ENCODE measurements at places on chromosomes 16 and 17.

DNA sequence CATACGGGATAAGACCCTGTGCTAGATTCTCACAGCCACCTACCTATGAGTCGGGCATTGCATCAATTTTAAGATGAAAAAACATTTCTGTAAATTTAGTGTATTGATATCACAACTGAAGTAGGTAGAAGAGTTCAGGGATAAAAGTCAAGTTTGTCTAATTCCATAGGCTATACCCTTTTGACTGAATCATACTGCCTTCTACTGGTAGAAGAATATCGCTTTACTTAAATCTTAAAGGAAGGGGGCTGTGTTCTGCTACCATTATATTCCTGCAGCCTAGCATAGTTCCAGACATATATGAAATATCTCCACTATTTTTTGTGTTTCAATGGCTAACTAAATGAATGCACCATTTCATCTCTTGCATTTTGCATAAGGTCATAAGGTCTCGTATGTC is 1128.6 kb downstream of the CDH8 start:
- DNase-seq = no peak

DNA sequence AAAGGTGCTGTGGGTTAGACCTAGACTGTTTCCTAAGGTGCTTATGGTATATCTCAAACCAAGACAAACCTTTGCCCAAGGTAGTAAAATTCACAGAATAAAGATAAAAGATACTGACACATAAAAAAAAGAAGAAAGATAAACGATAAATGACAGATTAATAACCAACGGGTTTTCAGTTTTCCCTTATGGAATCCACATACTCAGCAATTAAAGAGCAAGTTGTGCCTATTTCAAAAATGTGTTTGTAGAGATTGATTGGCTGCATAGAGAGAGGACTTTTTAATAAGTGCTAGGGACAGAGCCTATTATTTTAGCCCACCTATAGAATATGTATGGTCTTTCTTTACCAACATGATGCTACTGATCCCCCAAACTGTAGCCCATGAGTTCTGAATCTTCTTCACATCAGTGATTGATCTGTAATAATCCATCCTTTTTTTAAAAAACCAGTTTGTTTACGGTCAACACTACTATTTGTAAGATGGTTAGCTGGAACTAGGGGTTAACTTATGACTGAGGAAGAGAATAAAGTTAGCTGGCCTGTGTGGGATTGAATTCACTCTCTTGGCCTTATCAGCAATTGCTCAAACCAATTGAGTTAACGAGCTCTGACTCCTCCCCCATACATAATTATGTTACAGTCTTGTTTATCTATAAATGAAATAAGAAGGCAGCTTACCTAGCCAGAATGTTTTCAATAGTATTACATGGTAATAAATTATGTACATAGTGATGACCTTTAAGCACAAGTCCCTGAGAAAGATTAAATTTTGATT is 53.8 kb downstream of the SNX11 start:
- no peak for DNase-seq

DNA sequence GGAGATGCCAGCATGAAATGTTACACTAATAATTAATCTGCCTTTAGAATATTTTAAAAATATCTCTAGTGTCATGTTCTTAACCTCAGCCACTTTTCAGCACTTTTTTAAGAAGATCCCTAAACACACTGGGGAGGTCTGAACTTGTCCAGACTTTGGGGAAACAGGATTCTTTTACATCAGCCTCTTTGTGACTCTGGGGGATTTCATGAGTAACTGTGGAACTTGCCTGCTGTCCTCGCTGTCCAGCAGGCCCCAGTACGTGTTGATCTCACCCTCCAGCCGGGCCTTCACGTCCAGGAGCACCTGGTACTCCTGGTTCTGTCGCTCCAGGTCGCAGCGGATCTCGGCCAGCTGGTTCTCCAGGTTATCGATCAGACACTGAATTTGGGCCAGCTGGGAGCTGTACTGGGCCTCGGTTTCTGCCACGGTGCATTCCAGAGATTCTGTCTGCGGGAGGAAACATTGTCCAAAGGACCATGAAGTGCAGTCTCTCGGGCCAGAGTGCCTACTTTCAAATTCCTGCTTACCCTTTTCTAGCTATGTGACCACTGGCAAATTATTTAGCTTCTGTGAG is 5.5 kb downstream of the KRT40 start:
- no peak for DNase-seq

DNA sequence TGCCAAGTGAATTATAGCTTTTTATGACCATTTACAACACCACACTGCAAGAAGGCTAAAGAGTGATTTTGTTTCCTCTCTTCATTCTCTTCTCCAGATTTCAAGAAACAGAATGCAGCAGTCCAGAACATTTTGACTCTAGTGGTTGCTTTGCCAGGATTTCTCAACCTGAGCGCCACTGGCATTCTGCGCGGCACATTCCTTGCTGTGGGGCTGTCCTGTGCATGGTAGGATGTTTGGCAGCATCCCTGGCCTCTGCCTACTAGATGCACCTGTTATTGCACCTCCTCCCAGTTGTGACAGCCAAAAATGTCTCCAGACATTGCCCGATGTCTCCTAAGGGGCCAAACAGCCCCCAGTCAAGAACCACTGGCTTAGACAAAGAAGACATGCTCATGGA is 25.7 kb upstream of the SLC39A11 start:
- no peak for DNase-seq

- no peak for DNase-seq
These were observed 108.9 kb downstream of the ENGASE start for GRCh38 chr17:79183293-79184158.

DNA sequence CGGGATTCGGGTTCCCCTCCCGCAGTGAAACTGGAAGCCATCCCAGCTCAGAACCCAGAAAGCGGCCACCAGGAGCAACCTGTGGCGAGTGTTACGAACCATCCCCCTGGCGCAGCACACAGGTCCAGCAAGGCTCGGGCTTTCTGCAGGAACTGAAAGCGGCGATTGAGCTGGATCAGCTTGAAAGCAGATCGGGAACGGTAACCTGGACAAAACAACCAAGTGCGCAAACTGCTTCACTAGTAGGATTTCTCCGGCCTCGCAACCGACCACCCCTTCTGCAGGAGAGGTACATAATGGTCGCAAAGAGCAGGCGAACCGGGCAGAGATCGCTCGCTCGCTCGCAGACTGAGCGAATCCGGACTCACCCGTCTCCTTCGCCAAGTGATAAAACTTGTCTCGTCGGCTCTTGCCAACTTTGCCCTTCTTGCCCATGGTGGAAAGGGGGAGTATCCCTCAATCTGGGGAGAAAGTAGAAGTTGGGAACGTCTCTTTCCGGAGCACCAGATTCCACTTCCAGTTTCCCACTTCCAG is 696 bp upstream of the PSMC5 start:
- DNase-seq = no peak

GRCh38 chr17:81200695-81201580 is 21.8 kb downstream of the CEP131 start:
- peak; percentile 23 for DNase-seq

GRCh38 chr16:72786606-72787005 is 261.3 kb downstream of the ZFHX3 start:
- DNase-seq = no peak

DNA sequence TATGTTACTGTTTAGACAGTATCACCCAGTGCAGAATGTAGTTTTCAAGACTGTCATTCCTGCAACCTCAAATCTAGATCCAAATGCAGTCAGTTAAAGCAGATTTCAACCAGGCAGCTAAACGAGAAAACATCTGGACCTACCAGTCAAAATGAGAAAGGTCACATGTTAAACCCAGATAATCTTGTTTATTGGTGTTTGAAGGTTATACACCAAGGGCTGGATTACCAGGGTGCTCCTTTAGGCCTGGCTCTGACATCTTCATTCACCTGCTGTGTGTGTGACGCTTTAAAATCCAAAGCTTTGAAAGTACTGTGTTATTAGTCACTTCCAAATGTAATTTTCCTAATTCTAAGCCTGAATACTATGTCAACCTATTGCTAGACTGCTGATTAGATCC is 54.9 kb downstream of the IKZF3 start:
- DNase-seq = no peak

- DNase-seq = no peak
These were observed 17.7 kb downstream of the PRAC1 start for GRCh38 chr17:48704361-48705248.

GRCh38 chr17:15448580-15448956 is 18.9 kb downstream of the CDRT4 start:
- no peak for DNase-seq

DNA sequence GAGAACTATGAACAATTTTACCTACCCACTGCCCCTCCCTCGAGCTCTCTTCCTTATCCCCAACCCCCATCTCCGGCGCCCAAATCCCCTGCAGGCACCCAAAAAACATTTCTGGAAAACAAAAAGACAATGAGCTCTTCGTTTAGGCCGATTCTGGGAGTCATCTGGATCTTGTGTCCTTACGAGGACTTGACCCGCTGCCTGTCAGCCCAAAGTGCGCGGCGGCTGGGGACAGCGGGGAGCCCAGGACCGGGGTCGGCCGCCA is 524 bp downstream of the STRADA start:
- DNase-seq = no peak

DNA sequence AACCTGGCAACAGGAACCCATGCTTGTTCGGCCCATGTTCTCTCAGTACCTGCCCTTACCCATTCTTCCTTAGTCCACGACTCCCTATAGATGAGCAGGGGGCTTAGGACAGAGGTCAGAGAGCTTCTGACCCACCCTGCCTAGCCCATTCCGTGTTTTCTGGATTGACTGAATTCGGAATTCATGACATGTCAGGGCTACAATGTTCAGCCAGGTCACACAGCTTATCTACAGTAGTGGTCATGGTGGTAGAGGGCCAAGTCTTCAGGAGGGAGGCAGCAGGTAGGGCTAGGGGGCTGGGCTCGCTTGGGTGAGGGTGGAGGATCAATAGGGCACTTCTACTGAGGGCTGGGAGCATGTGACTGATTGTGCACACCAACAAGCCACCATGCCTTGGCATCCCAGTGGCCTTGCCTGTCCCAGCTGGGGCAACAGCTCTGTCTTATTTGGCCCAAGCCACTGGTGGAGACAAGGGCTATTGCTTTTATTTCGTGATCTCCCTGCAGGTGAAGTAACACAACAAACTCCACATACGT is 3.1 kb downstream of the HEXIM2 start:
- no peak for DNase-seq

DNA sequence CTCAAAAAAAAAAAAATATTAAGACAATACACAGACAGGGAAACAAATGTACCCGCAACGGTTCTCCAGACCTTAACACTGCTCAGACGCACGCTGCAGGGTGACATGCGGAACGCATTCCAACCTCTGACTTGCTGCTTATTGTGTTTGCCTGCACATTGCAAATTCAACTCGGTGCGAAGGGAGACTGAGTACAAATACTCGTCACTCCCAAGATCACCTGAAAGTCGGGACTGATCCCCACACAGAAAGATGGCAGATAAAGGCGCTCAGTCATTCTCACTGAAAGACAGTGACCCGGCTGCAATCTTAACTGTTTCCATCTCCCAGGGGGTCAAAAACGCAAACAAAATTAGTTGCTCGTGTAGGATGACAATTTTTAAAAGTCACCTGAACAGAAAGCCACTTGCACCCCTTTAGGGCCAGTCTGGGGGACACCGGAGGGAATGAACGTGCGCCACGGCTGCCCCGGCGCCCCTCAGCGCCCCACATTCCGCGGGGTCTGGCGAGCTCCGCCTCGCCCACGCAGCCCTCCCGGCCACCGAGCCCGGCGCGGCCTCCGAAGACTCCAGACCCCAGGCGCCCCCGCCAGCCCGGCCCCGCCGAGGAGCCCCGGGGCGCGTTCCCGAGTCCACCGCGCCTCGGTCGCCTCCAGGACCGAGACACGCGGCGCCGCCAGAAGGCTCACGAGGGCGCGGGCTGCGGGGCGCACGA is 589 bp downstream of the CLCN7 start:
- no peak for DNase-seq

DNA sequence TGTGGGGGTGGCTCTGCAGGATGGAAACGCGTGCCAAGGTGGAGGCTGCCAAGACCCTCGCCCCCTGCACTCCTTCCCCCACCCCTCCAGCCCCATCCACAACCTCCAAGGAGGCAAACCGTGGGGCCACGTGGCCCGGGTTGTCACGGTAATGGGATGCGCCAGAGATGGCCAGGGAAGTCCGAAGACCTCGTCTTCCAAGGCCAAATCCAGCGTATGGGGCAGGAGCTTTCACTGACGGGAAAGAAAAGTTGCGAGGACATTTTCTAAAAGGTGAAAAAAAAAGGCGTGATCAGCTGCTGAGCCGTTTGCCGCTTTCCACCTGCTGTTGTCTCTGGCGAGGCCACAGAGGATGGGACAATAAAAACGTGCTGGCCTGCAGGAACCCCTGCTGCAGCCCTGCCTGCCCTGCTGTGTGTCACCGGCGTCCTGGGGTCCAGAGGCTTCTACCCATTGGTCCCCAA is 28.3 kb upstream of the GSE1 start:
- no peak for DNase-seq

- no peak for DNase-seq
These were observed 70.2 kb downstream of the SPAG9 start for GRCh38 chr17:51050291-51051033.

GRCh38 chr17:36994438-36994837 is 45.7 kb downstream of the AATF start:
- peak; percentile 54 for DNase-seq

DNA sequence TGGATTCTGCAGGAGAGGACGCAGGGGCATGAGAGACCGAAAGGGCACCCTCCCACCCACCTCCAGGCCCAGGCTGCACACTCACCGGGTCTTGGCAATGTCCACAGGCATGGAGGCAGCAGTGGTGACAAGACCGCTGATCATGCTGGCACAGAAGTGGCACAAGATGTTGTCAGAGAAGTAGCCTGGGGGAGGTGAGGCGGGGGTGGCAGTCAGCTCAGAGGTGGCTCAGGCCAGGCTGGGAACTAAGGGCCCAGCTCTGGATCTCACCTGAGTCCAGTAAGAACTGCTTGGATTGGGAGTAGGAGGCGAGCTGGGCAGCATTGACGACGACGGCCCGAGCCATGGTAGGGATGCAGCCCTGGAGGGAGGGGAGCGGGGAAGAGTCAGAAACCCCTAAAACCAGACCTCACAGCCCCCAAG is 1.8 kb downstream of the SLC25A11 start:
- no peak for DNase-seq

DNA sequence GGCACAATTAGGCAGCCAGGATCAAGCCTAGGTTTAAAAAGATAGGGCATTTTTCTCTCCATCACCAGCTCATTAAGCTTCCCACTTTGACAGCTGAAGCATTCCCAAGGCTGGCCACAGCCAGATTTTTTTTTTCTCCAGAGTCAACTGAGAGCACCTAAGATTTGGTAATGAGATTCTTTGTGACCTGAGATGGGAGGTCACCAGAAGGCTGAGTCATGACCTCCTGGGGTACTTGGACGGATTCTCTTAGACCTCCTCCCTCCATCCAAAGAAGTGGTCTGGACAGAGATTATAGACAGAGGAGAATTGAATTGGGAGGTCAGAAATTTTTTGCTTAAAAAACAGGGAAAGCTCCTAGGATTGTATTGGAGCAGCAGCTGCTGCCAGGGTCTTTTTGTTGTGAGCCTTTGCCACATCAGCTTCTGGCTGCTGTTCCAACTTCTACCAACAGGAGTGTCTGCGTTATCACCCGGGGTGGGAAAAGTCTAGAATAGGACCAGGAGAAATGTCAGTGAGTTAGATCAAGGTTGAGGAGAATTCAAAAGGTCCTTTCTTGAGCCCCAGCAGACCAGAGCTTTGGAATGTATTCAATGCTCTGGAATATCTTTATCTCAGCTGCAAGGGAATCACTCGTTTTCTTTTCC is 221.2 kb upstream of the N4BP1 start:
- no peak for DNase-seq

All from GM04503 (cell line).